ENCODE measurements at places on chromosomes 1 and 21.

GRCh38 chr21:40990366-40990765 lies 143.4 kb upstream of the DSCAM start:
- DNase-seq, result no peak

DNA sequence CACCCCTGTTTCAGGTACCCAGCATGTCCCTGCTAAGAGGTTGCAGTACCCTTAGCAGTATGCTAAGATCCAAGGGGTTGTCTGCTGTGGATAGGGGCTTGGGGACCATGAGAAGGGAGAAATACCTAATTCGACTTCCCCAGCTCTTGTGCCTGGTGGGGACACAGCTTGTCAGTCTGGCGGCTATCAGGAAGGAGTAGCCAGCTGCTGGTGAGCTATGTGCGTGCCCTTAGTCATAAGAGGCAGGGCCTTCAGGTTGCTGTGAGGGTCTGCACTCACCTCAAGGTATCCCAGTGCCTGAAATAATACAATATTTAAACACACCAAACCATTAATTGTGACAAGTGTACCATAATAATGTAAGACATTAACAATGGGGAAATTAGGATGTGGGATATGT lies 205.1 kb upstream of the SGIP1 start:
- DNase-seq, result no peak

DNA sequence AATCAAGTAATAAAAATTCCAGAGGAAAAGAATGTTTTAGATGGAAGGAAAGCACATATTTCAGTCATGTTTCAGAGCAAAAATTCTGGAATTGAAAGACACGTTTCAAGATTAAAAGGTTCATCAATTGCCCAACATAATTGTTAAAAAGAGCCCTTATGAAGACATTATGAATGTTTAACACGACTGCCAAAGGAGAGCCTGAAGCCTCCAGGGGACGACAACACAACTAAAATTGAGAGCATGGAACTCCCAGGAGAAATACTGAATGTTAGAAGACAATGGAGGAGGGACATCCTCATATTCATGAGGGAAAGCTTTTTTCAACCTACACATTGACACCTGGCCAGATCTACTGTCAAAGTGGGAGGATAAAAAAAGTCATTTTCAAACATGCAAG lies 16.0 kb downstream of the OR2T11 start:
- DNase-seq, result peak; percentile 79

GRCh38 chr1:213303286-213303685 lies 252.2 kb downstream of the RPS6KC1 start:
- DNase-seq, result no peak

- no peak for DNase-seq
Observed at GRCh38 chr1:87399264-87399663, 70.6 kb downstream of the LMO4 start.

GRCh38 chr1:145751491-145752037 lies 32.3 kb downstream of the CD160 start:
- DNase-seq, result no peak

DNA sequence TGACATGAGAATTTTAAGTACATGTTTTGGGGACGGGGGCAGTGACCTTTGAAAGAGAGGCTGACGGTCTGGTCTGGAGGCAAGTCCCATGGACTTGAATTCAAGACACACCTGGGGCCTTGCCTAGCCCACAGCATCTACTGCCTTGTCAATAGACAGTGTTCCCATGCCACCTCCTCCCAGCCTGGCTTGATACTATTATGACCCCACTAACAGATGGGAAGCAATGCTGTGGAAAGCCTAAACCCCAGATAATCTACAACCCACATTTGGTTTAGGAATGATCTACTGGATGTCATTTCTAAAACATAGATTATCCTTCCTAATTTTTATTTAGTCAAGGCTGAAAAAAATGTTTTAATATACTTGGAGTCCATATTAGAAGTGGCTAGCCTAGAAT lies 17.8 kb upstream of the NFASC start:
- DNase-seq, result no peak

- no peak for DNase-seq
Observed at GRCh38 chr1:32474954-32475353, 10.1 kb downstream of the ZBTB8B start.

GRCh38 chr1:240618946-240619345 lies 7.0 kb upstream of the GREM2 start:
- peak; percentile 43 for DNase-seq

DNA sequence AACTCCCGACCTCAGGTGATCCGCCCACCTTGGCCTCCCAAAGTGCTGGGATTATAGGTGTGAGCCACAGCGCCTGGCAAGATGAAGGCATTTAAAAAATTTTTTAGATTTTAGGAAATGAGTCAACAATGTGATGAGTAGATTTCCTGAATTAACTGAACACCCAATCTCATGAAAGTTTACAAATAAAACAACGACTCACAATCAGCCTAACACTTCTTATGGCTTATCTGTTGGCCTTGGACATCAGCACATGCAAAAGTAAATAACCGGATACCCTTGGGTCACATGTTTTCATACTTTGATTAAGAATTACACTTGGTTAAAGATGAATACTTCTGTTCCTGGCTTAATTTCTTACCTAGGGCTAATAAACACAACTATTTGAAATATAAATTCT lies 3.0 kb downstream of the GNG12 start:
- no peak for DNase-seq

GRCh38 chr1:10862743-10863335 lies 66.4 kb upstream of the CASZ1 start:
- no peak for DNase-seq

- DNase-seq, result no peak
Observed at GRCh38 chr1:14611792-14612191, 13.3 kb downstream of the KAZN start.

GRCh38 chr1:22832414-22832786 lies 121.8 kb downstream of the EPHB2 start:
- DNase-seq, result no peak

- DNase-seq, result no peak
Observed at GRCh38 chr1:201585093-201585483, 46.2 kb downstream of the NAV1 start.

- DNase-seq, result no peak
Observed at GRCh38 chr21:33968995-33969348, 53.4 kb upstream of the ATP5PO start.

GRCh38 chr1:232271991-232272589 lies 357.8 kb downstream of the SIPA1L2 start:
- DNase-seq, result peak; percentile 92

- no peak for DNase-seq
Observed at GRCh38 chr1:159931101-159931794, 5.9 kb upstream of the TAGLN2 start.

DNA sequence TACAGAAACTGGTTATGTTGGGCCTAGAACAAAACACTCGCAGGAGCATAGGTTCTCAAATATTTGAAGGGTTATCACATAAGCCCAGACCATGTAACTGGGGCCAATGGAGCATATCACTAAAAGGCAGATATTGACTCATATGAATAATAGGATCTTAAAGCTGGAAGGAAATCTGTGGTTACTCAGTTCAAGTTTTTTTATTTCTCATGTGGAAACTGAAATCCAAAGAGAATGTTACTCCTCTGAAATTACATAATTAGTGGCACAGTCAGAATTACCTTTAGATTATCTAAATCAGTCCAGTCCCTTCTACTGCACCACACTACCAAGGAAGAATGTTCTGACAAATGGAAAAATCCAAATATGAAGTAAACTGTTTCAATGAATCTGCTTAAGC lies 12.0 kb downstream of the SLAMF8 start:
- no peak for DNase-seq

DNA sequence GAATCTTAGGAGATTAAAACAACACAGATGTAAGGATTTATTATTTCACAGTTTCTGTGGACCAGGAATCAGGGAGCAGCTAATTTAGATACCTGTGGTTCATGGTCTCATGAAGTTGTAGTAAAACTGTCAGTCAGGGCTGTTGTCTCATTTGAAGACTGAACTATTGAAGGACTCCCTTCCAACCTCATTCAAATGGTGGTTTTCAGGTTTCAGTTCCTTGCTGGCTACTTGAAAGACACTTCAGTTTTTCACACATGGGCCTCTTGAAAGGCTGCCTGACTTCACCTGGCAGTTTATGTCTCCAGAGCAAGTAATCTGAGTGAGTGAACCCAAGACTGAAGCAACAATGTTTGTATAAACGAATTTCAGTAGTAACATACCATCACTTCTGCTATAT lies 915.9 kb downstream of the PLA2G4A start:
- no peak for DNase-seq

DNA sequence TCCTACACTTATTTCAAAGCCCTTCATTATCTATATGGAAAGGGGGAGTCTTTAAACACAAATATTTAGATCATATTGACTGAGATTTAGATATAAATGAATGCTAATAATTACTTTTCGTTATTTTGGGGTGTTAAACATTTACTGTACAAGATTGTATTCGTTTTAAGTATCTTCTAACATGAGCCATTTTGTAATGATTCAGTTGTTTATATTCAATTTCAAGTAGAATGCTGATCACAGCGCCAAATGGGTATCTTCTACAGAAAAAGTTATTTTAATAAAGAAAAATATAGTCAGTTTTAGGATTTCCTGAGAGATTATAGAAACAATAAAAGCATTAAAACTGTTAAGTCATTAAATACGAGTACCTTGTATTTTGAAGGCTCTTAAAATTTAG lies 104.5 kb upstream of the HNRNPU start:
- DNase-seq, result no peak

DNA sequence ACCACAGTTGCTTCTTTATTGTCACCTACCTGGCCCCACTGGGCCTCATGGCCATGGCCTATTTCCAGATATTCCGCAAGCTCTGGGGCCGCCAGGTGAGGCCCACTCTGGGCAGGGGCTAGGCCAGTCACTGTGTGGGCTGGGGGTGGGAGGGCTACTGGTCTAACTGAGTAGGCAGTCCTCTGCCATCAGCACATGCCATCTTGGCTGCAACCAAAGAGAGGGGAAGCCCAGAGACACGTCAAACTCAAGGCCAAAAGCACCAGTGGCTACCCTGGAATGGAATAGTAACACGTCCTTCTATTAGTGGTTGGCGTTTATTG lies 4.0 kb downstream of the HCRTR1 start:
- no peak for DNase-seq

GRCh38 chr1:100895540-100896480 lies at the start of gene SLC30A7:
Gene SLC30A7 (plus strand): TSS chr1:100896090. CDS start chr1:100896263, 173 bp downstream.
- DNase-seq, result peak; percentile 93

- DNase-seq, result no peak
Observed at GRCh38 chr1:213123536-213123935, 72.5 kb downstream of the RPS6KC1 start.

- no peak for DNase-seq
Observed at GRCh38 chr1:88462096-88462487, 222.0 kb upstream of the PKN2 start.

GRCh38 chr1:116855191-116855619 lies 54.5 kb upstream of the PTGFRN start:
- DNase-seq, result no peak

GRCh38 chr1:65176591-65176990 lies 28.6 kb downstream of the AK4 start:
- DNase-seq, result no peak

- no peak for DNase-seq
Observed at GRCh38 chr1:57319791-57320190, 104.1 kb downstream of the DAB1 start.

- no peak for DNase-seq
Observed at GRCh38 chr1:97745912-97746311, 174.9 kb downstream of the DPYD start.

- no peak for DNase-seq
Observed at GRCh38 chr1:185646202-185646683, 87.9 kb upstream of the HMCN1 start.

- DNase-seq, result no peak
Observed at GRCh38 chr1:16396591-16396990, 29.5 kb downstream of the SZRD1 start.

- DNase-seq, result no peak
Observed at GRCh38 chr1:1287288-1288110, 7.3 kb downstream of the SCNN1D start.

DNA sequence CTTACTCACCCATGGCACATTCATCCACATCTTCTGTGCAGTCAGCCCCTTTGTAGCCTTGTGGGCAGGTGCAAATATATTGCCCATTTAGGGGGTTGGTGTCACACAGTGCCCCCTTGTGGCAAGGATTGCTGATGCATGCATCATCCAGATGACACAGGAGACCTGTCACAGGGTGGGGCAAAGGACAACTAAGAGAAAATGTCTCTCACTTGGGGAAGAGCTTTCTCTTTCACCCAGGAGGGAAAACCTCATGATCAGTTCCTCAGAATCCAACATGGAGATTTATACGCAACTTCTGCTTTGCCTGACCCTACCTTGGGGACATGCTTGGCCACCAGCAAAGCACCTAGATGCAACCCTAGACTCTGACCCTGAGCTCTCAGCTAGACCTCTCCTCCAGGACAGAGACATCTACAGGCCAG lies 71.8 kb upstream of the ADAM30 start:
- peak; percentile 69 for DNase-seq

DNA sequence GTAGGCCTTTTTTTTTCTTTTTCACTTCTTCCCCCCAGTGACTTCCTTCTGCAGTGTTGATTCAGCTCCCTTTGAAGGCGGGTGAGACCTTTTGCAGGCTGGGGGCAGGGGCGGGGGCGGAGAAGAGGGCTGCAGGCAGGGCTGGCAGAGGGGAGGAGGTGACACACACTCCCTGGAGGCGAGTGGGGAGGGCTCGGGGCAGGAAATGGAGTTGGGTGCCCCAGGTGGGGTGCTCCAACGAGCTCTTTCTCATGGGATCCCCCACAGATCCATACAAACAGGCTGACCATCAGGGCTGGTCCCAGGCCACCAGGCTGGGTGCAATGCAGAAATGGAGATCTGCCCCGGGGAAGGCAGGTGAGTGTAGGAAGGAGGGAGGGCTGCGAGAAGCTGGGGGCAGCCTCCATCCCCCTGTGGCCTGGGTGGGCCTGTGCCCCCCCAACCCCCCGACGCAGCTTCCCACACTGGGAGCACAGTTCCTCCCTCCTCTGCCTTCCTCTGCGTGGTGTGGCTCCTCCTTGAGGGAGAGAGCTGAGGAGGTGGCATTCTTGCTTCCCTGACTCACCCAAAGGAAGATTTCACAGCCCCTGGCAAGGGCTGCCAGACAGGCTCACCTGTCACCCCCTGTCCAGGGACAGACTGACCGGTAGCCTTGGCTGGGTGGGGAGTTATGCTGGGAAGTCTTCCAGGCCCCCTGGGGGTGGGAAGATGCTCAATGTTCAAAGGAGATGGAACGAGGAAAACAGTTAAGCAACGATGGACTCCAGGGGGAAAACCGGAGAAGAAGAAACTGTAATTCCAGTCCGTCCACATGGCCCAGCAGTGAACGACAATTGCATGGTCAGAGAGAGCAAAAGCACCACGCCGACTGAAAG lies 7.1 kb upstream of the ITGB2 start:
- peak; percentile 96 for DNase-seq

DNA sequence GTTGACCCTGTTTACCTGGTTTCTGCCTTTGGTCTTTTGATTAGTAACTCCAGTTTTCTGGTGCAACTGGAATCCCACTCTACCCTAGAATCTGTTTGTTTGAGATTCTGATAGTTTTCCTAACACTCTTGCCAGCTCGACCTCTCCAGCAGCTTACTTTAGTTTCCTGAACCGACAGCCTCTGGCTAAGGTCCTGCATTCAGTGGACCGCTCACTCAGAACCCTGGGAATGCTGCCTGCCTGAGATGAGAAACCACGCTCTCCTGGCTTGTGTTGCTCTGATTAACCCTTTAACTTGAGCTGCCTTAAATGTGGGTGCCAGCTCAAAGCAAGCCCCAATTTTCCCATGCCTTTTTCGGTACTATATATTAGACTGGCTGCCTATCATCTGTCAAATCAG lies 45.3 kb upstream of the SIPA1L2 start:
- DNase-seq, result no peak

- DNase-seq, result no peak
Observed at GRCh38 chr1:163928651-163929050, 606.9 kb downstream of the NUF2 start.

All from NB4 (cell line).